ENCODE measurements at places on chromosomes 6 and 20.
A peak's percentile ranks its signal among the peaks of the same experiment; 100 is the strongest.

DNA sequence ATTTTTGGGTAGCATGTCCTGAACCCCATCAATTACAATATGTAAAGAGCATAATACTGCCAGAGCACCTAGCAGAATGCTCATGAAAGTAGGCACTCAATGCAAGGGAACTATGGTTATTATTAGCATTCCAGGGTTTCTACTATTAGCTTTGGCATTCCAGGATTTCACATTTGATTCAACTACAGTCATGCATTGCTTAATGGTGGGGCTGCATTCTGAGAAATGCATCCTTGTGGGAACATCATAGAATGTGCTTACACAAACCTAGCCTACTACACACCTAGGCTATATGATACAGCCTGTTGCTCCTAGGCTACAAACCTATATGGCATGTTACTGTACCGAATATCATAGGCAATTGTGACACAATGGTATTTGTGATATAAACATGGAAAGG, 247.8 kb downstream of the CD83 start:
- peak; percentile 13 for DNase-seq

DNA sequence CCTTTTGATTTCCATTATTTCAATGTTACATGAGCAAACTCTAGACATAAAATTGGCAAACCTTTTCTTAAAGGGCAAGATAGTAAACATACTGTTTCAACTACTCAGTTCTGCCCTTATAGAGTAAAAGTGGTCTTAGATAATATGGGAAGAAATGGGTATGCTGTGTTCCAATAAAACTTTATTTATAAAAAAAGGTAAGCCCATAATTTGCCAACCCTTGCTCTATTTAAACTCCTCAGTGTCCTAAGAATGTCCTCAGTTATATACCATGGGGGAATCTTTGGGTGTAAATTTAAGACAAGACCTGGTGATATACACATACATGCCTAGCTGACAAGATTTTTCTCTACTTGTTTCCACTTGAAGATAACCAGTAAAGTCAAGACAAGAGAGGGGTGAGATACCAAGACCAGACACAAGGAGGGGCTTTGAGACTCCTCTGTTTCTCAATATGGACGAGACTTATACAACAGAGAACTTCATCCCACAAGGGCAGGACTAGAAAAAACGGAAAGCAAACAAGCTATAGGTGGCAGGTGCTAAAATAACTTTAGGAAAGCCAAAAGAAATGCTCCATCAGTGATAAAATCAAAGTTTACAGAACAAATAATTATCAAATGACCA, 10.5 kb downstream of the SNX3 start:
- no peak for DNase-seq

DNA sequence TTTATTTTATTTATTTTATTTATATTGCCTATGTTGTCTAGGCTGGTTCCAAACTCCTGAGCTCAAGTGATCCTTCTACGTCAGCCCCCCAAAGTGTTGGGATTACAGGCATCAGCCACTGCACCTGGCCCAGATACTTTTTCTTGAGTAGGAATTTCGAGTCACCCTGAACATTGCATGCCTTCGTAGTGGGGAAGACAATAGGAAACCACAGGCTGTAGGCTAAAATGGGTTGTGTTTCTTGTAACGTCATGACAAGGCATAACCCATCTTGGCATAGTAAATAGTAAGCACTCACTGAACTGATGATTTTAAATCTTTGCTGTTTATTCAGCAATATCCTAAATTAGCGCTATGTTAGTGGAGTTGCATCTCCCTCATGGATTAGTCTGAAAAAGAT, 34.9 kb downstream of the PTPN1 start:
- DNase-seq, result no peak

DNA sequence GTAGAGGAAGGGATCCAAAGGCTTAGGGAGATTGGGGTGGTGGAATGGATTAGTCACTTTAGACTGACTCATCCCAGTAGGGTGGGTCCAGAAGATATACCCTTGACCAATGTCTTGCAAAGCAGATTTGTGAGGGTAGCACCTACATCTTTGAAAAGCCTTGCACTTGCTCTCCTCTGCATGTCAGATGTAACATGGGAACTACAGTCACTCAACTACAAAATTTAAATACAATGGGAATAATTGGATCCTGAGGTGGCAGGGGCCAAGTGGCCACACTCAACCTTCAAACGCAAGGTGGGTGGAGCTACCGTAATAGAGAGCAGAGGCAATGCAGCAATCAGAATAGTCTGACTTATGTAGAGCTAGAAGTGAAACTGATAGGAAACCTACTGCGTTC, 71.2 kb downstream of the ME1 start:
- no peak for DNase-seq

DNA sequence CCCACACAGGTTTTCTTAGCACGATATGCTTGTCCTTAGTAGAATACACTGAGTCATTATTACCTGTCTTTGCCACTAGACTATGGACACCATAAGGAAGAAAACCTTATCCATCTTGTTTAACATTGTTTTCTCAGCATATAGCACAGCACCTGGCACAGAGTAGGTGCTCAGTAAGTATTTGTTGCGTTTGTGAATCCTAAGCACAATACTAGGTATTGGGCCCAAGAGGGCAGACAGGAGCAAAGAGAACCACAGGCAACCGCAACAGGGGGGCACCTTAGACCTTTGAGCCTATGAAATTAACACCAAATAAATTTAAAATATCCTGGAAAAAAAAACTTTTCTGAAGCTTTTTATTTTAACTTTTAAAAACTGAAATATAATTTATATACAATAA, 3.7 kb upstream of the NCOA6 start:
- no peak for DNase-seq

GRCh38 chr6:75210885-75211739, 5.3 kb upstream of the COL12A1 start:
- DNase-seq, result no peak

- no peak for DNase-seq
These were observed 61.3 kb downstream of the EFCAB8 start for GRCh38 chr20:32920066-32920465.

All from GM04503 (cell line).